ENCODE measurements at places on chromosomes 7 and 10. TPM values are rescaled to one million over a fixed set of nuclear protein-coding genes. Genes with fewer than 3 reads are reported as not detected.

DNA sequence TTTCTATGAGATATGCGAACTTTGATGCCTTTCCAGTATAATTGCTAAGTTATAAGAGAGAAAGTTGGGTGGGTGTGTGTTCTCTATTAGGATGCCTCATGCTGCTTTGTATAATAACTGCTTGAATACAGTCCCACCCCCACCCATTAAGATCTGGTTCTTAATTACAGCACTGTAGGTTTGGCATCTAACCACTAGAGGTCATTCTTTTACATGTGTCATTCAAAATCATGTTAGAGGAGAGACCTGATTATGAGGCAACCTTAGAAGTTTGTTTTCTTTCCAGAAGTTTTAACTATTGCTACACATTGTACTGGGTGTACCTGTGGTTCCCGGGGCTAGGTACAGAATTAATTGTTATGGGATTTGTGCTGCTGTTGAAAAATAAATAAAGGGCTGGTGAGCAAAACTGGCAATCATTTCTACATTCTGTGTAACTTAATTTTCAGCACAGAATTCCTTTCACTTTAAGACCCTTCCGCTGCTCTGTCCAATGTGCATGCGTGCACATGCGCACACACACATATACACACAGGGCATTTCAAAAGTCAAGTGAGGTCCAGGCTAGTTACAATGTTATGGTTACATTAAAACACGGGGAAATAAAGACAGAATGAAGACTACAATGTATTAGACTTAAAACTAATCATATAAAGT lies 1156.3 kb downstream of the SORCS3 start:
- DNase-seq, result no peak

Gene PARP12
- total RNA-seq, result 13.2 TPM

Gene AGR2
- total RNA-seq, result not detected

Gene NOLC1
- 25.8 TPM for total RNA-seq

Gene OR2A12
- not detected for total RNA-seq

GRCh38 chr10:72108830-72109635 lies 20.7 kb upstream of the SPOCK2 start:
- no peak for DNase-seq

Gene OPALIN
- total RNA-seq, result not detected

Gene TMEM130
- not detected for total RNA-seq

DNA sequence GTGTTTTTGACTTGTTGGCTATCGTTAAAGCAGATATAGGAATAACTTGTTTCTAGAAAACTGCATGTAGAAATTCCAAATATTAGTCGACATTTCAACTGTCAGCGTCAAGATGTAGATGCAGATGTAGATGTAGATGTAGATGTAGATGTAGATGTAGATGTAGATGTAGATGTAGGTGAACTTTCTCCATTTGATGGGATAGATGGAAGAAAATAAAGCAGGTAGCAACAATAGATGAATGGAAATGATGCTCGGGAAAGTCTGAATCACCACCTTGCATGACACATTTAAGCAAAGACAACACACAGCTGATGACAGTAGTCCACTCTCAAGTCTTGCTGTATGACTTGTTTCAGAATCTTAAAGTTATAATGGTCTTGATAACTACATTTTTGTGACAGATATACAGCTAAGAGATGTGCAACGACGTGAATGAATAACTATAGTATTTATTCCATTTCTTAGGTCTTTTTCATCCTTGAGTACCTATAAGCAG lies 53.5 kb downstream of the SND1 start:
- DNase-seq, result no peak

Gene VPS41
- 38.6 TPM for total RNA-seq

GRCh38 chr10:121113911-121114310 lies 262.7 kb downstream of the WDR11 start:
- no peak for DNase-seq

DNA sequence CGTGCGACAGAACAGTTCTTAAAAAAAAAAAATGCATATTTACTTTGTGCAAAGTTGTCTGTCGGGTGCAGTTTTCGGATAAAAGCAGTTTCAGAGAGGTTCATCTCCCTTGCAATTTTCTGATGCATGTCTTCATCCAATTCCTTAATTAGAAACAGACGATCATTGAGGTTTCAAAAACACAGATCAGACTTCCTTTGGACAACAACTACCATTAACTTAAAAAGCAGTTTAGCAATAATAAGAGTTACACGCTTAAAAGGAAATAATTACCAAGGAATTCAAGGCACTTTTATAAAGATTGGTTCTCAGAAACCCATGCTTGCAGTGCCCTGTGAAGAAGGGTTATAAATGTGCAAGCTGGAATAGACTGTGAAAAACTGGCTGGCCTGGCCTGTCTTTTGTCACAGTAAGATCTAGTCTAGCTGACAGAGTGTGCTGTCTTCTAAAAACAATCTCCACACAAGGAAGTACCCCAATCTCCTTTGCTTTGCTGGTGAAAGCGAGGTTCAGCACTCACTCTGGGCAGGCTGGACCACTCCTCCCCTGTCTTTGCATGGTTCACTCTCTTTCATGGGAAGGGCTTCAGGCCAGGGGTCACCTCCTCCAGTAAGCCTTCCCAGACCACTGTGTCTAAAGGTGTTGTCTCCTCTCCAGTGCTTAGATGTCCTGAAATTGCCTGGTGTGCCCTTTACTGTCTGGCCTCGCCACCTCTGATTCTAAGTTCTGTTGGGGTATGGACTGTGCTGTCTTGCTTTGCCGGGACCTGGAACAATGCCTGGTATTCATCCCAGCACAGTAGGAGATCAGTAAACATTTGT lies 34.8 kb upstream of the HNRNPH3 start:
- DNase-seq, result no peak

Gene GNAI1
- 12.4 TPM for total RNA-seq

DNA sequence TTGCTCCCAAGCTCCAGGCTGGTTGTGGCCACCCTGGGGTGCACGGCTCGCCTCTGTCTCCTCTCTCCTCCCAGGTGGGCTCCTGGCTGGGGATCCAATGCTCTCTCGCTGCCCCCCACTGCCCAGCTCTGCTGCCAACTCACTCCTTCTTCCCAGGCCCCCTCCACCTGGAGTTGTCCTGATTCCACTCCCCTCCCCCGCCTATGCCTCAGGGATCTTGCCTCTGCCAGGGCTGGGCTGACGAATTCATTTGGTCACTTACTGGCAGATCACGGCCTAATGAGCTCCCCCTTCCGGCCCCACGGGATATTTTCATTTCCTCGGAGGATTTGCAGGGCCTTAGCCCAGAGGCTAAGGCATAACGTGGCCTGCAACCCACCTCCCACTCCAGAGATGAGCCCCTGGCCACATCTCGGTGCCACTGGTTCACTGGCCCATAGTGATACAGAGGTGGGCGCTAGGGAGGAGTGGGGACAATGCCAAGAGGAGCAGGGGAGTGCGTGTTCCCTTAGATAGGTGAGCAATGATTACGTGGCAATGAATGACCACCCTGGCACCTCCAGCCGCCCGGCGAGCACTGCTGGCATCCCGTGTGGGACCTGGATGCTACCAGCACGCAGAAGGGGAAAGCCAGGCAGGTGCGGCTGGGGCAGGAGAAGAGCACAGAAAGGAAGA lies 344.6 kb upstream of the SHH start:
- no peak for DNase-seq

DNA sequence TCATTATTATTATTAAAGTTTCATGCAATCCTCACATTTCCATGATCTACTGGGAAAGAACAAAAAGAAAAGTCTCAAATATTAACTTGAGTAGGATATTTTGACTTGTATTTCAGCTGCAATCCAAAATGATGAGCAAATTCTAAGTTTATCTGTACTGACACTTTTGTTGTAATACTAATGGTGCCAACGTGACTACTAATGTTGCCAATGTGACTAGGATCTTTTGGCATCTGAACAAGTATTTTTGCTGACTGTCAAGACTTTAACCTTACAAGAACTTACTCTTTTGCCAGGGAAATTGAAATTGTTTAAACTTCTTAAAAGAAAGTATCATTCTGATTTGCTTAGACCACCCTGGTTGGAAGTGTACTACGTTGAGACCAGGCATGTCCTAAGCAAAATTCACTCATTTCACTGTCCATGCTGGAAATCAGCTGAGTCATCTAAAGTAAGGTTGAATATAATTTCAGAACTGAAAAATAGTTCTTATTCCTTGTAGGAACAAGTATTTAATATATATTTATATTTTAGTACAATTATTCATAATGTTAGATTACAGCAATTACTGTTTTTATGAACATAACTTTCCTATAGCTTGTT lies 78.5 kb upstream of the LYZL1 start:
- no peak for DNase-seq

DNA sequence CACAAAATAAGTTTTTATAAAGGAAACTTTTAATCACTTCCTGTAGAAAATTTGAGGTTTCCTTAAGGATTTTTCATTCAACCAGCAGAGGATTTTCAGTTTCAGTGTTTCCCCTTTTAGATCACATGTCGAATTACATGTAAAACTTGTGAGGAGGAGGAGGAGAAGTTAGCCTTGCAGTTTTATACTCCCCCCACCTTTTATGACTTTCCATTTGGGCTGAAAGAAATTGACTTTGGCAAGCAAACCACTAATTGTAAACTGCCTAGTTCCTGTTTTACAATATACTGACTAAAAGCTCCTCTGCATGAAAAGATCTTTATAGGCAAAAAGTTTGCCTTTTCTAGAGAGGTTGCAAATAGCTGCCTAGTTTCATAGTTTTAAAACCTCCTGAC lies 3.0 kb downstream of the BAMBI start:
- DNase-seq, result no peak

- DNase-seq, result no peak
These were observed 77.6 kb downstream of the VPS41 start for GRCh38 chr7:38831259-38831996.

GRCh38 chr7:74338366-74339108 lies 49.3 kb downstream of the CLIP2 start:
- DNase-seq, result no peak

DNA sequence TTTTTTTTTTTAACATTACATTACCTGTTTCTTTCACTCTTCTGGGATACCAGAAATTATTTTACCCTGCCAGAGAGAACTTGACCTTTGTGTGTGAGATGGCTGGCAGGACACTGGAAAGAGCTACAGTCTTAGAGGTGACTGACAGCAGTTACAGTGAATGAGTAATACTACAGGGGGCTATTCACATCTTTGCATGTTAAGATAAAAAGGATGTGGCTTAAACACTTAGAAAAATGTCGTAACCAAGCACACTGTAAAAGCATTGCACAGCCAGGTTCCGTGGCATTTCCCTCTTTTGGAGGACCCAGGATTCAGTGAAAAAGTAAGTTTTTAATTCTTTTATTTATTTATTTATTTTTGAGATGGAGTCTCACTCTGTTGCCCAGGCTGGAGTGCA lies 18.8 kb upstream of the TBC1D12 start:
- no peak for DNase-seq

Gene HABP2
- not detected for total RNA-seq

- DNase-seq, result no peak
These were observed 1.6 kb upstream of the ADARB2 start for GRCh38 chr10:1738950-1739349.

GRCh38 chr10:17536221-17536620 lies 81.0 kb downstream of the HACD1 start:
- DNase-seq, result no peak

DNA sequence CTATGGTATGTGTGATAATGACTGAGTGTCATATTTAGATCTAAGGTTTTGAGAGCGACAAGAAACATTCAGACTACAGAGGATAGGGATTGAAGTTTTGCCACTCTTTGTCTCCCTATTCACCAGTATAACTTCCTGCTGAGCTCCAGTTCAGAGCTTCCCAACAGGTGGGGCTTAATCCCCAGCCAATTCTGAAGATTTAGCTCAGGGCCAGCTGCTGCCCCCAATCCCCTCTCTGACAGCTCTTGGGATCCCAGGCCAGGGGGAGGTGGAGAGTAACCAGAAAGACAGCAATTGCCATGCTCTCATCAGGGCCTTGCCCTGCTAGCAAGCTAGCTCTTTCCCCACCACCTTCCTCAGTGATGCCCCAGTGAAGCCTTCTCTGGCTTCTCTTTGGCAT lies 57.8 kb downstream of the TRIL start:
- DNase-seq, result no peak

DNA sequence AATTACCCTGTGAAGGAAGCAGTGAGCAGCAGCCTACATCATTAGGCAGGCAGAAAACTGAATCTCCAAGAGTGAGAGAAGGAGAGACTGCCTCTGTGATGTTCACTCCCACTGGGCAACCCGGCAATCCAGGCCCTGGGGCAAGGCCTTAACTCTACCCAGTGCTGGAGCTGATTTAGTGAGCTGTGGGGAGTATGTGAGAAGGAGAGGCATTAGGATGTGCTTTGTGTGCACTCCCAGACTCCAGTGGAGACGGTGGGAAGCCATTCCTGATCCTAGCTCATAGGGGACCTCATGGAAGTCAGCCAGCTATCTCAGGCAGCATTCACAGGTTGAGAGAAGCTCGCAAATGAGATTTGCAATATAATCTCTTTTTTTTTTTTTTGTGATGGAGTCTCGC lies 41.1 kb upstream of the CDK13 start:
- DNase-seq, result no peak

DNA sequence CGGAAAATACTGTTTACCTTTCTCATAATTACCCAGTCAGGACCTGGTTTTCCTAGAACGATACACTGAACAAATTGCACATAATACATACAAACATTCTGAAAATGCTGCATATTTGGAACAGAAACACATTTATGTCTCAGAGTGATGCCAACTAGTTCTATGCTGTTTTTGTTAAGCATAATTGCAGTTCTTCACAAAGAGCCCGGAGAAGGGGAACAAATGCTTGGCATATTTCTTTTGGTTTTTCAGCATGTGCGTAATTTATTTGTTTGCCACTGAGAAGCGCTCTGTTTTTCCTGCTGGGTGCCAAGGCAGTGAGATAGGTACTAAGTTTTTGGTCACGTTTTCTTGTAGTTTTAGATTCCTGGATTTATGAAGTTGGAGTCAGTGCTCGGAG lies 181.0 kb upstream of the MDFIC start:
- no peak for DNase-seq

- no peak for DNase-seq
These were observed 3.5 kb downstream of the STK31 start for GRCh38 chr7:23713285-23714149.

Gene MICALL2
- 9.0 TPM for total RNA-seq

- DNase-seq, result no peak
These were observed 34.5 kb upstream of the TECTB start for GRCh38 chr10:112248584-112249295.

Gene TFPI2
- 2.4 TPM for total RNA-seq

Gene ZNF804B
- not detected for total RNA-seq

DNA sequence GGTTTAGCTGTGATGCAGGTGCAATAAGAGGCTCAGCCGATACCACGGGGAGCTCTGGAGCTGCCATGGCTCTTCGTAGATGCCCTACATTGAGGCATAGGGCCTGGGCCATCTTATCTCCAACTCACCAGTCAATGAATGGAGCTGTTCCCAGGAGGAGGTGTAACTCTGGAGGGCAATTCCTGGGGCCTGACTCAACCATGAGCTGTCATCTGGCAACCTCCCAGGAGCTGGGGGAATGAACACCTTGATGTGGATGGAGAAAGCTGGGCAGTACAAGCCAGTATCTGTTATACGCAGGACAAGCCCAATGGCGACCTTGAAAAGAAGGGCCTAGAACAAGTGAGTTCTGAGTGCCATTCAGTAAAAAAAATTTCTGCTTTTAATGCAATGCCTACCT lies 224.0 kb upstream of the PLXDC2 start:
- no peak for DNase-seq

- no peak for DNase-seq
These were observed 42.9 kb downstream of the SLIT1 start for GRCh38 chr10:97142834-97143233.

Gene SLC26A3
- total RNA-seq, result not detected

- no peak for DNase-seq
These were observed 1240.4 kb downstream of the GATA3 start for GRCh38 chr10:9294865-9295264.

GRCh38 chr10:13877154-13877909 lies 290.6 kb downstream of the PRPF18 start:
- DNase-seq, result peak; percentile 78

Gene GALNT17
- 78.1 TPM for total RNA-seq

- DNase-seq, result peak; percentile 93
These were observed 656 bp upstream of the CNNM2 start for GRCh38 chr10:102917314-102917961.
